ENCODE measurements at places on chromosomes 6 and 20.

DNA sequence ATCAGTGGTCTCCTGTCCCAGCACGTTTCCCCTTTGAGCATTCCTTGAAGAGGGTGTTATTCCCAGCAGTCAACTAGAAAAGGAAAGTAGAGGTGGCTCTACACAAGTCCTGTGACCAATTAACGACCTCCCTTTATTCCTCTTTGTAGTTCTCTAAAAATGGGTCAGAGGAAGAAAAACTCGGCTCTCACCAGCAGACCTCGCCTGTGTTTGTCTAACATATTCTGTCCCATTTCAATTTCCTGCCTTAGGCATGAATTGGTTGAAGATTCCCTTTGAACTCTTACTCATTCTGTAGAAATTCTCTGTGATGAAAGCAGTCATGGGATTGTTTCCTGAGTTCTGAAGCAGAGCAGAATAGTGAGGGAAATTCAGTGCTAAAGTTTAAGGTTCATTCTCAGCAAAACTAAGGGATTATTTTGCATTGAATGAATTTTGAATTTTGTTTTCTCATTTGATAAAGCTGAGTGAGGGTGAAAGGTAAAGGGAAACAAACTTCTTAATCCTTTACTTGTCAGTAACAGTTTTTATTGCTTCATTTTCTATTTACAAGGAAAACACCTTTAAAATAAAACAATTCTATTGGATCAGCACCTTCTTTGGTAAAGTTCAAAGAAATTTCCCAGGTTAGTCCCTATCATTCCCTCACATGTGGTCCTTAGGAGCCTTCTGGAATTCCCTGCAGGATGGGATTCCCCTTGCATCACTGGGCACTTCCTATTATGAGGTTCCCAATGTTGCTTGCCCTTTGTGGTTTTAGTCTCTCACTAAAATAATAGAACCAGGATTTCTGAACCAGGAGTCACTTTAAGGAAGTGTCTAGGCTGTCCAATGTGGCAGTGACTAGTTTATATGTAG, 105.8 kb downstream of the SLX4IP start:
- no peak for DNase-seq

- no peak for DNase-seq
Measured at GRCh38 chr6:161138543-161139303, 135.1 kb downstream of the AGPAT4 start.

DNA sequence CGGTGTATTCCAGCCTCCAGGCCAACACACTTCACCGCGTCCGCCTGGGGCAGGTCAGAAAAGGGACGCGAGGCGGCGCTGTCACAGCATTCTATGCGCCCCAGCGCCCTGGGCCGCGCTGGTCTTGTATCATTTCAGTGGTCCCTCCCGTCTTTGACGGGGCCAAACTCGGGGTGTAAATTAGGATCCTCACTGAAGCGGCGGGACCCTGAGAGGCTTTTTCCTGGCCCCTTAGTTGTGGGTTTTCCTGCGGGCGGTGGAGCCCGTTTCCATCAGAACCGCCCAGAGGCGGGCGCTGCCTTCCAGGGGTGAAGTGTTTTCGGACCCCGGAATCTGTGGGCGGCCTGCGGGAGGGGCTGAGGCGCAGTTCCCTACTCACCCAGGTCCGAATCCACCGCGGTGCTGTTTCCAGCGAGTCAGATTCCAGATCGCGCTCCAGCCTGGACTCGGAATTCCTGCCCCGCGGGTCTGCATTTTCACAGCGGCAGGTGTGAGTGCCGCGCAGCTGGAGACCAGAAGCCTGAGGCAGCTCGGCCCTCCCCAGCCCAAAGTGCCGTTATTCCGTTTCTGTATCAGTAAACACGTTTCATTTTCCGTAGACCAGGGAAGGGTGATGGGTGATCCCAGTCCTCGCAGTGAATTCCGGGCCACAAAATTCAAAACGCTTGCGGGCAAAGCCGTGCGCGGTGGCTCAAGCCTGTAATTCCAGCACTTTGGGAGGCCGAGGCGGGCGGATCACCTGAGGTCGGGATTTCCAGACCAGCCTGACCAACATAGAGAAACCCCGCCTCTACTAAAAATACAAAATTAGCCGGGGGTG, 3.9 kb upstream of the MICB start:
- peak; percentile 87 for DNase-seq

DNA sequence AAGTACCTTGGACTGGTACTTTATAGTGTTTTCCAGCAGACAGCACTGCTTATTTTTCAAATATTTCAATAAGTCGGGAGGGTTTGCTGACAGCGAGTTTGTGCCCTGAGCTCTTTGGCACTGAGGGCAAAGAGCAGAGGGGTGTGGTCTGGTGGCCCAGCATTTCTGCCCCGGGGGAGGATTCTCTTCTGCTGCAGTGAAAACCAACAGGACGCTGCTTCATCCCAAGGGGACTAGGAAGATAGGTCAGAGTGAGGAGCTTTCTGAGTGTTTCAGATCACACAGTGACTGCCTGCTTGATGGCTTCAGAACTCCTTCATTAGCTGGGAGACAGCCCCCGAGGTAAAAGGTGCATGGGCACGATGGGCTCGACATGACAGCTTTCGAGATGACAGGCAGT, 8.6 kb downstream of the ULBP2 start:
- DNase-seq = no peak

DNA sequence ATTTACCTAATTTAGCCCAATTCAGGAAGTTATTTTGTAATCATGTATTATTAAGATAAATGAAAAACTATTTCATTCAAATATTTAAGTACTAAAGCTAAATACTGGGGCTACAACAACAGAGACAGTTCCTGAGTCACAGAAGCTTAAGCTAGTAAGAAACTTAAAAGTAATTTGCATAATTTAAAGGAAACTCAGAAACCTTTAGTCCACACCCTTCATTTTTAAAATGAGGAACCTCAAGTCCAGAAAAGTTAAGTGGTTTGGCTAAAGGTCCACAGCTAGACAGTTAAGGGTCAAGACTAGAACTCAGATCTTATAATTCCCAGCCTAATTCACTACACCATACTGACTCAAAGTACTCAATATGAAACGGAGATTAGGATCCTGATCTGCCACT, 7.2 kb downstream of the LMBRD1 start:
- DNase-seq = no peak

DNA sequence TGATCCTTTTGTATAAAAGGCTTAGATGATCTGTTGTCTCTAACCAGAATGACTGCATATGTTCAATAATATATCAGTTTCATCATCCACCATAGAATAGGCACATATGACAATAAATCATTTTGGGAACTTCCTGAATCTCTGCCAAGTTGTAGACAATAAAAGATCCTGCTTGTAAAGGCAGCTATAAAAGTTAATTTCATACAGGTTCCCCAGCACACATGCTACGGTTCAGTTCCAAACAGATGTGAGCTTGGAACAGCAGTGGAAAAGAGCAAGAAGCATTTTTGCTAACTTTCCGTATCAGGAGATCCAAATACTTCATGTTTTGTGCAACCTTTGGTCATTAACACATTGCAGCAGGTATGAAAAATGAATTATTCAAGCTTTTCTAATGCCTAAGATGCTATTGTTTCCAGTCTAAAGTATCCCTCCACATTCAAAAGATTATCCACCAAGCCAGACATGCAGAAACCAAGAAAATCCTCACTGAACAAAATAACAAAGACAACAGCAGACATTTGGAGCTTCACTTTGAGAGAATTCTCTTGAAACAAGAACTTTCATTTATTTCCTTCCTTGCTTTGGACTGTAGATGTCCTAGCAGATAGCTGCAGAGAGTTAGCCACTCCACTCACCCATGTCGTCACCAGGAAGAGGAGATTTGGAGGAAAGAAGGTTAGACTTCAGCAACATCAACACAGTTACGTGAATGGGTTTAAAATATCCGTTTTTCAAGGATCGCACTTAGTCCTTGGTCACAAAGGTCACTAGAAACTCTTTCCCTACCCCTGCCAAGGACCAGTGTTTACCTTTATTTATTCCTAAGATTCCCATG, 453.5 kb upstream of the JARID2 start:
- no peak for DNase-seq

DNA sequence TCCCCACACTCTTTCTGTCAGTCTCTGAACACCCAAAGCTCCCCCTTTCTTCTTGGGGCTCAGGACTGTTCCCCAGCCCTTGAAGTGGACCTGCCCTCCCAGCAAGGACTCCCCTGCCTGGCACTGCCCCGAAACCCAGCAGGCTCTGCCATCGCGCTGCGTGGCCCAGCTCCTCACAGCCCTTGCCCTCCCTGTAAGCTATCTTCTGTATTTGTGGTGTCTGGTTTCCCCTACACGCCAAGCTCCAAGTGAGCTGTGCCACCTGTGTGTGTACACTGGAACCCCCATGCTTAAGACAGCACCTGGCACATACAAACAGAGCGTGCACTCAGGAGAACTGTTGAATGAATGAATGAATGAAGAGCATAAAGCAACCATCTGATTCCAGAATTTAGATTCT, 57.7 kb downstream of the TMEM242 start:
- no peak for DNase-seq

DNA sequence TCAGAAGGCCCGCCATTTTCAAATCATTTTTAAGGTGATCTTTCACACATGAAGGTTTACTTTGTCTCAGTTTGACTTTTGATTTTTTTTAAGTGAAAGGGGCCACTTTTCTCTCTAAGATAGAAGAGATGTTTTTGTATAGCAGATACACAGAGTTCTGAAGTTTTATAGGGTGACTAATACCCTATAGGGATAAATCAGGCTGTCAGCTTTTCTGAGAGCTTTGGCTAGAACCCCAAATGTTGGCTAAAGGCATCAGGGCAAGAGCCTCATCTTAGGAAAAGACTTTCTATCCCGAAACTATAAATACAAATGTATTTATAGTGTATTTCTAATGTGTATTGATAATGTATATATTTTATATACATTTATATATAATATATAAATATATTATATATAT, 181.4 kb downstream of the TBX18 start:
- DNase-seq = no peak

DNA sequence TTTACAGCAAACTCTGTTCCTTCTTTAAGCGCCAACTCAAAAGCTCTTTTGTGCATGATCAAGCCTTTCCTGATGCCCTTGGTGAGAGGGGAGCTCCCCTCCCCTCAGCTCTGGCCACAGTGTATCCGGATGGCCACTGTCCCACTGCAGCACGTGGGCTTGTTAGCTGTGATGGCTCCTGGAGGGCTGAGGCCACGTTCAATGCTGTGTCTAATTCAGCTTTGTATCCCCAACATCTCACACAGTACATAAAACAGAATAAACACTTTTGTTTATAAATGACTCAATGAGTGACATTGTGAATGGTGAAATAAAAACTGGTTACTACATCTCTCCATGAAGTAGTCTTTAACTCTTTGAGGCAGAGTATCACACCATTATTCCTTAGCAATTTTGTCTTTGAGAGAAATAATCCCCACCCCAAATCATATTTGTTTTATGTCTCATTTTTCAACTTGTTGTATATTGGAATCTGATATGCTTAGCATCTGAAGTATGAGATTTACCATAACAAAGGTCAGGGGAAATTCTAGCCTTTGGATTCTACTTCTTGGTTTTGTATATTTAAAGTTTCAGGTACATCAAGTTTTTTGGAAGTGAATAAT, 44.5 kb downstream of the EDN1 start:
- DNase-seq = no peak

- DNase-seq = no peak
Measured at GRCh38 chr20:61700595-61701140, 365.0 kb downstream of the TAF4 start.

DNA sequence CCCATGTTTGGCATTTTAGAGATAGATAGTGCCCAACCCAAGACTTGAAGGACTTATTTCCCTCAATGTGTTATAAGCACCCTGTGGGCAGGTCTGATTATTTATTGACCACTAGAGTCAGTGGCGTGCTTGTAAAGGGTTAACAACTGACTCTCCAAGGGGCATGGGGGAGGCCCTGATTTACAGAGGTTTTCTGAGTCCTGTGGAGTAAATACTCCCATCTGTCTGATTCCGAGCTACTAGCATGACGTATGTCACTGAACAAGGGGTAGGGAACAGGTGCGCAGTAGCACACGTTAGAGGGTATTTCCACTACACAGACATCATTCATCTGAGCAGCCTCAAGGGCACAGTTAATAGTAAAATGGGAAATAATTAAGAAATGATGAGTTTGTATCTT, 17.4 kb upstream of the TRAM2 start:
- DNase-seq = no peak

GRCh38 chr6:31007694-31008093, 2.6 kb upstream of the MUC22 start:
- DNase-seq = no peak

- no peak for DNase-seq
Measured at GRCh38 chr6:118746825-118747174, 95.4 kb upstream of the CEP85L start.

GRCh38 chr6:168574699-168575195, 133.8 kb downstream of the SMOC2 start:
- no peak for DNase-seq

GRCh38 chr6:30840935-30841643, 43.2 kb upstream of the DDR1 start:
- no peak for DNase-seq
